Inflammatory macrophage treated with lipopolysaccharide for 4 hours (primary cell): ENCODE measurements at places on chromosomes 13 and 19.

- no peak for DNase-seq
These were observed 256.4 kb upstream of the SOX21 start for GRCh38 chr13:94968757-94969086.

- DNase-seq, result peak; percentile 90
These were observed 26.5 kb downstream of the GPR18 start for GRCh38 chr13:99231721-99232120.

- DNase-seq, result no peak
These were observed 20.2 kb upstream of the DGKH start for GRCh38 chr13:42028113-42028799.

- peak; percentile 73 for DNase-seq
These were observed 28.3 kb downstream of the PIP5K1C start for GRCh38 chr19:3671680-3672574.

- DNase-seq, result no peak
These were observed 102.1 kb upstream of the FNDC3A start for GRCh38 chr13:48873587-48873986.

- DNase-seq, result peak; percentile 42
These were observed 17.8 kb upstream of the ADGRE5 start for GRCh38 chr19:14363183-14364097.

DNA sequence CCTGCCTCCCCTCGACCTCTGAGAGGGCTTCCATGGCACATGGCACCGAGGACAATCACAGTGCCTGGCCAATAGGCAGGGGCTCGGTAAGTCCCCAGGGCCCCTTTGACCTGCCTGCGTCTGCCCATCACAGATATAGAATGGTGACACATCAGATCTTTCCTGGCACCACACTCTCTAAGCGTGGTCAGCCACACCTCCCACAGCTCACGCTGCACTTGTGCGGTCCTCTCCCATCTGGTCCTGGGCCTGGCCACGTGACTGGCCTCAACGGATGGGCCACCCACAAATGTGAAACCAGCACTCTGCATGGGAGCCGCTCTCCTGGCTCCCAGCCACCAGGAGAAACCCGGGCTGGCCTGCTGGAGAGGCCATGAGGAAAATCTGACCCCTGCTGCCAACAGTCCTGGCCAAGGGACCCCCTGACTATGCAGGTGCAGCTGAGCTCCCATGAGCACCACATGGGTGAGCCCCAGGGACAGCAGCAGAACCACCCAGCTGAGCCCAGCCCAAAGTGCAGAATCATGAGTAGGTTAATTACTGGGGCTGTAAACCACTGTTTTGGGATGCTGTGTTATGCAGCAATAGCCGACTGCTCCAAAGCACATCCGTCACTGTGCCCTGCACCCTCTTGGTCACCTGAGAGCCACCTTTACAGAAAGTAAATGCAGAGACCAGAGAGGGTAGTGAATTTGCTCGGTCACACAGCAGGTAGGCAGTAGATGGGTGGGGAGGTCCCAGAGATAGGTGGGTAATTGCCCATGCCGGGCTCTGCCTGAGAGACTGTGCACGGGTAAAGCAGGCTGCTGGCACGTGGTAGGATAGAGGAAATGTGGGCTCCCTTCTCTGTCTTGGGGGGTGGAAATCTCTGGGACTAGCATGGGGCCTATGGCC, 9.7 kb upstream of the MEF2B start:
- DNase-seq, result no peak

- no peak for DNase-seq
These were observed 12.1 kb downstream of the SERTM1 start for GRCh38 chr13:36685927-36686326.

DNA sequence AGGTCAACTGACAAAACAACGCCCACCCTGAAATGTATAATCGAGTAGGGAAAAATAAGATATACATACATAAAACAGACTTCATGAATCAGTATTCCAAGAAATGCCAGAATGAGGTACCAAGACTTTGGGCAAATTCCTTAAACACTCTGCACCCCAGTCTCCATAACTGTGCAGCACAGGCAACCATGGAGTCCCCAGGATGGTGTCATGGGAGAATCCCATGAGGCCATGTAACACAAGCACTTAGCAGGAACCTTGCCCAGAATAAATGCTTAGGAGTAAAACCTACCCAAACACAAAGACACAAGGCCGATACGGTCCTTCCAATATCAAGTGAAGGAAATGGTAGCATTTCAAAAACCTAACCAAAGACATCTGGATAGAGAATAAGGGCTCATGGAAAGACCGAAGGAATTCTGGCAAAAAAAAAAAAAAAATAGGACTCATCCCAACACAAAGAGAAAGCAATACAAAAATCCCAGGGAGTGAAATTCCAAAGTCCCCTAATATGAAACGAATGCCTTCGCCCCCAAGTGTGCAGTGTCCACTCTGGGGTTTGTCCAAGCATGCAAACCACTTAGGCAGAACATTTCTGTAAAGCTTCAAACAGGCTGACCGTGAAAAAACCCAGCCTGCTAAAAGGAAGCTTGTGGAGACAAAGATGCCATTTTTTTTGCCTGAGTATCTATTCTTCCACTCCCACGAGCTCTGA, 11.1 kb downstream of the ZC3H4 start:
- DNase-seq, result no peak

GRCh38 chr19:18469069-18469846, 31.3 kb upstream of the ISYNA1 start:
- peak; percentile 52 for DNase-seq

GRCh38 chr13:78198821-78199220, 280.2 kb upstream of the EDNRB start:
- DNase-seq, result peak; percentile 77

DNA sequence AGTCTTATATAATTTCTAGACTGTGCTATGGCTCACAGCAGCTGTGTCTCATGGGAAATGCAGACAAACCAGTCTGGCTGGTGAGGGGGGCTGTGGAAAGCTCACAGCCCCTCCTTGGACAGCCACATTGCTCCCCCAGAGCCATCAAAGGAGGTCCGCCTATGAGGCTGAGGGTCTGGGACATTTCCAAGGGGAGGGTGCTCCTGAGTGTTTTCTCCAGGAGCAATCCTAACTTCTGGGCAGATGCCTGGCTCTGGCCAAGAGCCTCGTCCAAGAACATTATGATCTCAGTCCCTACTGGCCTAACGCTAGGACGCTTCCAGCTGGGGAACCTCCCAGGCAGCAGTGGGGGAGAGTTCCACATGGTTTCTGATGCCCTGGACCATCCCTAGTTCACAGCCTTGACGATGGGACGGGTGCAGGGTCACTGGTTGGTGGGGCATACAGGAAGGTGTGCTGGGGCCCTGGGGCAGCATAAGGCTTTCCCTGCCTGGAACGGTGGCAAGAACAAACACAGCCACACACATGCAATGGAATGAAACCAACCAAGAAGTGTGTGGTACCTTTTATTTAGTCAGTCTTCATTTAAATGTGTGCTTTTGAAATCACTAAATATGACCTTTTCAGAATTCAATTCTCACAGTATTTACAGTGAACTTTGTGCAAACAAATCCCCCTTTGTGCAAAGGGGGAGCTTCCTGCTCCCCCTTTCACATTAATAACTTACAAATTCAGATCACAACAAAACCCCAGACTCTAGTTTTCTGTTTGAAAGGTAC, 60.6 kb downstream of the CDADC1 start:
- DNase-seq, result no peak

DNA sequence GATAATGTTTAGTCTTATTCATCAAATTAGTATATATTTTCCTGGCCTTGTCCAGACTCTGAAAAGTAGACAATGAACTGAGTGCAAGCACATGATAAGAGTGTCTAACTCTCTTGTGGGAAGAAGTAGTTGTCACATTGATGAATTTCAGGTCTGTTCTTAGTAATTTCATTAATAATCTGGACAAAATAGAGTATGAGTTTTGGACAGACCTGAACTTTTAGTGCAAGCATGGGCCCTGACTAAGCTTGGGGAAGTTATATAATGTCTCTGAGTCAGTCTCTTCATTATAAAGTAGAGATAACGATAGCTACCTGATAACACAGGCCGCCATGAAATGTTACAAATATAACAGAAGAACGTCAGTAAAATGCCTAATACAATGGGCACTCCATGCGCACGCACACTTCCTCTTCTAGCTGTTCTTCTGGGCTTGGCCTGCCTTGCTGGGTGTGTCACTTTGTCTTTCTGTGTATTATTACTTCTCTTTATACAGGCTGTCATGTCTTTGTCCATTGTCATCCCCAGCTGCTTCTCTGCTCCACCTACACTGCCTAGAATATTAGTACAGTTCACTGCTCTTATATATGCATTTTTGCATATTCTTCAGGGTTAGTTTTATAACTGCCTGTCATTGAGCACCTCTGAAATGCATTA, 129.1 kb upstream of the HTR2A start:
- peak; percentile 47 for DNase-seq

GRCh38 chr19:1941146-1942077, at the start of gene CSNK1G2:
Gene CSNK1G2, plus strand, starts transcription at chr19:1941172. Its CDS starts 28,601 bp downstream, at chr19:1969773.
- DNase-seq, result no peak

DNA sequence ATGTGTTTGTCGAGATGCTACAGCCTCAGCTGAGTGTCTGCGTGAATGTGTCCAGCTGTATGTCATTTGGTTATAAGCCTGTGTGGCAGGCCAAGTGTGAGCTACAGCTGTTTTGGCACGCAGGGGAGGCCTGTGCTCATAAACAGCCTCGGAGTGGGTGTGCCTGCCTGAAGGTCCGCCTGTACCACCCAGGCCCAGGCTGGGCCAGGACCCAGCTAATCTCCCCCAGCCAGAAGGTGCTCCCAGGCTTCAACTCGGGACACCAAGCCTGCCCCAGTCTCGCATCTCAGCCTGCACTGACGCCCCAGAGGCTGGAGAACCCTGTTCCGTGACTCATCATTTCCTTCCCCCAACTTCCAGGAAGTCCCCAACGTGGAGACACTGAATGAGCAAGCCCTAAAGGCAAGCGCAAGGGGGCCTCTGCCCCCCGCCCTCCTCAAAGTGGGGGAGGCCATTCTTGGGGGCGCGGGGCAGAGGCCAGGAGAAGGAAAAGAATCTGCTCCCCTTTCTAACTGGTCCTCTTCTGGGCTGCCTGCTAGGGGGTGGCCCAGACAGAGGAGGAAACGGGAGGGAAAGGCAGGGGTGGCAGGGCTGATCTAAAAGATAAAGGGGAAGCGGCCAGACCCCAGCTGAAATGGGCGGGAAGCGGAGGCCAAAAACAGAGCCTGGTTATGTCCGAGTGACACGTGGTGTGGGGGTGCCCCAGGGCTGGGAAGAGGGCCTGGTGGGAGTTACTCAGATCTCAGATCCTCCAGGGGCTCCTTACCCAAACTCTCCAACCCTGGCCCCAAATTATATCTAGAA, 2.0 kb downstream of the SLC1A5 start:
- DNase-seq, result peak; percentile 86

DNA sequence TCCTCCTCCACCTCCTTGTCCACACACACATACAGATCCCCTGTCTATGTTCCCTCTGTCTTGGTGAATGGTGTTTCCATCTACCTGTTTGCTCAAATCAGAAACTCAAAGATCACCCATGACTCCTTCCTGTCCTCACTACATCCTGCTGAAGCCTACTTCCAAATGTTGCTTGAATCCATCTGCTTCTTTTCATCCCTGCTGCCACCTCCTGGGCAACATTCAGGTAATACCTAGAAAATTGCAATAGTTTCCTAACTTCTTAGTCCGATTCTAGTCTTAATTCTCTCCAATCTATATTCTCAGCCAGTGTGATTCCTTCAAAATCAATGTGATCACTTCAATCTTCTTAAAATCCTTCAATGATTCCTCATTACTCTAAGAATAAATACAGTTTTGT, 155.5 kb upstream of the STARD13 start:
- DNase-seq, result no peak

GRCh38 chr13:107031716-107032115, 463.8 kb upstream of the ARGLU1 start:
- DNase-seq, result no peak

- DNase-seq, result no peak
These were observed 9.1 kb downstream of the KL start for GRCh38 chr13:33025220-33025744.

GRCh38 chr13:112457485-112457884, 81.3 kb downstream of the SPACA7 start:
- no peak for DNase-seq

DNA sequence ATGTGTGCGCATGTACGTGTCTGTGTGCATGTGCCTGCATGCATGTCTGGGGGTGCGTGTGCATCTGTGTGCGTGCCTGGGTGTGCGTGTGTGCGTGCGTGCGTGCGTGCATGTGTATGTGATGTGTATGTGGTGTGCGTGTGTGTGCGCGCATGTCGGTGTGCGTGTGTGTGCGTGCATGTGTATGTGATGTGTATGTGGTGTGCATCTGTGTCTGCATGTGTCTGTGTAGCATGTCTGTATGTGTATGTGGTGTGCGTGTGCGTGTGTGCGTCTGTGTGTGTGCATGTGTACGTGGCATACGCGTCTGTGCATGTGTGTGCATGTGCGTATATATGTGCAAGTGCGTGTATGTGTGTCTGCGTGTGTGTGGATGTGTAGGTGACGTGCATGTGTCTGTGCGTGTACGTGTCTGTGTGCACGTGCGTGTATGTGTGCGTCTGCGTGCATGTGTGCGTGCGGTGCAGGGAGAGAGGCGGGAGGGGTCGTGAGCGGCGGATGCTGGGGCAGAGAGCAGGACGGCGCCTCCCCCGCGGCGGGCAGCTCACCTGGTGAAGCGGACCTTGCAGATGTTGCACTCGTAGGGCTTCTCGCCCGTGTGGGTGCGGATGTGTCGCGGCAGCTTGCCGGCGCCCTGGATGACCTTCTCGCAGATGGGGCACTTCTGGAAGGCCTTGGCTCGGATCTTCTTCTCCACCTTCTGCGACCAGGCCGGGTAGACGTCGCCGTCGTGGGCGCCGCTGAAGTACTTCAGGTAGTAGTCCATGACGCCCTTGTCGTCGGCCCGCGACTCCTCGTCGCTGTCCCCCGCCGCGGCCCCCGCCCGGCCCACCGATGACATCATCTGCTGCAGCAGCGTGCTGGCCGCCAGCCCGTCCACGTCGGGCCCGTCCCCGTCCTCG, 13.0 kb downstream of the ZBTB7A start:
- DNase-seq, result no peak

DNA sequence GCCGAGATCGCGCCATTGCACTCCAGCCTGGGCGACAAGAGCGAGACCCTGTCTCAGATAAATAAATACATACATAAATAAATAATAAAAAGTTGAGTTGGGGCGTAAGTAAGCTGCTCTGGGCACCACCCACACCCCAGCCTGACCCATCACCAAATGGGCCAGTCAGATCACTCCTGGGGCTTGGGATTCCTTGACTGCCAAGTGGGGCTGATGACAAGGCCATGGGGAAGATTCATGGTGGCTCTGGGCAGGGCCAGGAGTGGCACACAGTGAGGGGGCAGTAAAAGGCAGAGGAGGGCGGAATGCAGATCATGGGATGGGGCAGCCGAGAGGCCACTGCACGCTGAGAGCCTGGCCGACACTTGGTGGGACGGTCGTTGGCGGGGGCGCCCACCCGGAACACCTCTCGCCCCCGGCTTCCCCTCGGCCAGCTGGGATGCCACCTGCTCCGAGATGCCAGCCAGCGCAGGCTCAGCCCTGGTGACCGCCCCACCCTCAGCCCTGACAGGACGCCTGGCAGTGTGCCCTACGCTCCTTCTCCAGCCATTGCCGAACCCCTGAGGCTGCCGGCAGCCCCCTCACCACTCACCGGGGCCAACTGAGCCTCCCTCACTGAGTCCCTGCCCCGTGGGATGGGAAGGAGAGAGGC, 10.9 kb downstream of the ZNF653 start:
- no peak for DNase-seq
